ENCODE measurements at places on chromosomes 11 and 22.

- no peak for DNase-seq
These were observed 7.3 kb downstream of the IGHMBP2 start for GRCh38 chr11:68910965-68911364.

DNA sequence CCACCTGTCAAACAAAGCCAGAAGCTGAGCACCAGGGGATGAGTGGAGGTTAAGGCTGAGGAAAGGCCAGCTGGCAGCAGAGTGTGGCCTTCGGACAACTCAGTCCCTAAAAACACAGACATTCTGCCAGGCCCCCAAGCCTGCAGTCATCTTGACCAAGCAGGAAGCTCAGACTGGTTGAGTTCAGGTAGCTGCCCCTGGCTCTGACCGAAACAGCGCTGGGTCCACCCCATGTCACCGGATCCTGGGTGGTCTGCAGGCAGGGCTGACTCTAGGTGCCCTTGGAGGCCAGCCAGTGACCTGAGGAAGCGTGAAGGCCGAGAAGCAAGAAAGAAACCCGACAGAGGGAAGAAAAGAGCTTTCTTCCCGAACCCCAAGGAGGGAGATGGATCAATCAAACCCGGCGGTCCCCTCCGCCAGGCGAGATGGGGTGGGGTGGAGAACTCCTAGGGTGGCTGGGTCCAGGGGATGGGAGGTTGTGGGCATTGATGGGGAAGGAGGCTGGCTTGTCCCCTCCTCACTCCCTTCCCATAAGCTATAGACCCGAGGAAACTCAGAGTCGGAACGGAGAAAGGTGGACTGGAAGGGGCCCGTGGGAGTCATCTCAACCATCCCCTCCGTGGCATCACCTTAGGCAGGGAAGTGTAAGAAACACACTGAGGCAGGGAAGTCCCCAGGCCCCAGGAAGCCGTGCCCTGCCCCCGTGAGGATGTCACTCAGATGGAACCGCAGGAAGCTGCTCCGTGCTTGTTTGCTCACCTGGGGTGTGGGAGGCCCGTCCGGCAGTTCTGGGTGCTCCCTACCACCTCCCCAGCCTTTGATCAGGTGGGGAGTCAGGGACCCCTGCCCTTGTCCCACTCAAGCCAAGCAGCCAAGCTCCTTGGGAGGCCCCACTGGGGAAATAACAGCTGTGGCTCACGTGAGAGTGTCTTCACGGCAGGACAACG lies 11.7 kb downstream of the CXCR5 start:
- DNase-seq = no peak

- no peak for DNase-seq
These were observed 47.5 kb upstream of the RASSF10 start for GRCh38 chr11:12961615-12962014.

- no peak for DNase-seq
These were observed 32.4 kb downstream of the OTOG start for GRCh38 chr11:17579451-17579850.

DNA sequence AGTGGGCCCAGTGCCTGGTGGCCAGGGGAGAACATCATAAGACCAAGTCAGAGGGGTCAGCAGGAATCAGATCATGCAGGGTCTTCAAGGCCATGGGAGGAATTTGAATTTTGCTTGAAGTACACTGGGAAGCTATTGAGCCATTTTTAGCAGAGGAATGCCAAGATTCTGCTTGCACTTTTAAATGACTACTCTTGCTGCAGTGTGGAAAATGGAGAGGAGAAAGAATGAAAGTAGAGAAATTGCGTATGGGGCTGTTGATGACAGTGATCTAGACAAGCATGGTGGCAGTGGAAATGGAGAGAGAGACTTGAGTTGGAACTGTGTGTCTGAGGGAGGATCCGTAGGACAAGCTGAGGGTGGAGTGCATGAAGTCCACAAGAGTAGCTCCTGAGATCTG lies 128.1 kb downstream of the WNT7B start:
- no peak for DNase-seq

DNA sequence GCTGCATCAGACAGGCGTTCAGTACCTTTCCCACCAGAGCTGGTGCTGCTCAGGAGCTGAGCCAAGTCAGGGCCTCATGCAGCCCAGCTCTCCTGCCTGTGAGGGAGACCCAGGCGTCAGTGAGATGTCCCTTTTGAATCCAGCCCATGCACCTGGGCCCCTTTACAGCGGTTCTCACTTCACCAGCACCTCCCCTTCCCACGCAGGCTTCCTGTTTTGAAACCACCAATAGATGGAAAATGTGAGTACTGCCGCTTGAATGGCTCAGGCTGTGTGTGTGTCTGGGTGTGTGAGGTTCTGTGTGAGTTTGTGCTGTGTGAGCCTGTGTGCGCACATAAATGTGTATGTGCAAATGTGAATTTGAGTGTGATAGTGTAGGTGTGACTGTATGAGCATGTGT lies 88.4 kb downstream of the UBASH3B start:
- no peak for DNase-seq
